ENCODE measurements at places on chromosomes 2 and 18. TPM values are rescaled to one million over a fixed set of nuclear protein-coding genes. Genes with fewer than 3 reads are reported as not detected.
A peak's percentile ranks its signal among the peaks of the same experiment; 100 is the strongest.

The CHRND gene
- not detected for total RNA-seq

The CHRNG gene
- not detected for total RNA-seq

The EFR3B gene
- 5.1 TPM for total RNA-seq

- peak; percentile 89 for DNase-seq
Measured at GRCh38 chr18:74498712-74499627, 2.8 kb downstream of the CNDP2 start.

GRCh38 chr2:165528691-165529090, 59.2 kb downstream of the CSRNP3 start:
- peak; percentile 33 for DNase-seq

- DNase-seq: peak; percentile 48
Measured at GRCh38 chr2:127066942-127067341, 40.0 kb downstream of the BIN1 start.

The SPC25 gene
- total RNA-seq: 5.9 TPM

The TMEM37 gene
- 16.7 TPM for total RNA-seq

DNA sequence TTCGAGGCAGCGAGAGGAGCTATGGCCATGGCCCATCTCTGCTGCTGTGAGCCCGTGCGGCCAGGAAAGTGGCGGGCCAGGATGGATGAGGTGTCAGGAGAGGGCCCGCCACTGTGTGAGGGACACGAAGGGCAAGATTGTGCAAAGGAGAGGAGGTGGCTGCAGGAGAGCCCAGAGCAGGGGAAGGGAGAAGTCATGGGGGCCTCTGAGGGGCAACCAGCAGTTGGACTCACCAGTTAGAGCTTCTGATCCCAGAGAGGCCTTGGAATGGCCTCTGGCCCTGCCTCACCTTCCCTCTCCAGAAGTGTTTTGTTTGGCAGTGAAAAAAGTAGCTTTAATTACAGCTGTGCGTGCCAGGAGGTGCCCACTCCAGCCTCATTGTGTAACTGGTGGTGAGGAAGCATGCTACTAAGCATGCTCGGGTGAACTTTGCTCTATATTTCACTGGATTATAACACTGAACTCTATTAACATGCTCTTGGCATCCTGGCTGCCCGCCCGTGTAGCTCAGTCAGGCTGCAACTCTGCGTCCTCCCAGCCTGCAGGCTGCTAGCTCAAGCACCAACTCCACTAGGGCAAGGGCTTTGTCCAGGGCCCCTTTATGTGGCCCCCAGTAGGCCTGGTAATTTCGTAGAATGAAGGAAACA, 34.2 kb downstream of the IMPA2 start:
- peak; percentile 88 for DNase-seq

DNA sequence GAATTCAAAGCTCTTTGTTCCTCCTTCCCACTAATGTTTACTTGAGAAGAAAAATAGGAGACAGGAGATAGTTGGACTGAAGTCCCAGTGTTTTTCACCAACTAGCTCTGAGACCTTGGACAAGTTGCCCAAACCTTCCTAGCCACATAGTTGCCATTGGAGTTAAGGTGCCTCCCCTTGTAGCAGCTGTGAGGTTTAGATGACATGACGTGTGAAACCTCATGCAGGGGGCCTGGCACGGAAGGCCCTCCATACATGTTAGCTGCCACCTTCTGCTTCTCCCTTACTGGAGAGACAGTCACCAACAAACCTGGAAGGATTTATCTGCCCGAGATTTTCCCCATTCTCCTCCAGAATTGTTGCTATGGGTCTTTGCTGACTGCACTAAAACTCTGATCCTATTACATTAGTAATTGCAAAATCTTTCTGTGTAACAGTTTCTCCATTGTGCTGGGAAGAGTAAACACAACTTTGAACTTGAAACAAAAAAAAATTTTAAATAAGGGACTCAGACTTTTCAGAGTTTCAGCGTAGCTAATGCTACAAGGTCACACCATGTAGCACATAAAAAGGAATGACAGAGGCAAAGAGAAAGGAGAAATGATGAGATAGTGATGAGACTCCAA, 23.8 kb upstream of the CABYR start:
- DNase-seq: no peak

DNA sequence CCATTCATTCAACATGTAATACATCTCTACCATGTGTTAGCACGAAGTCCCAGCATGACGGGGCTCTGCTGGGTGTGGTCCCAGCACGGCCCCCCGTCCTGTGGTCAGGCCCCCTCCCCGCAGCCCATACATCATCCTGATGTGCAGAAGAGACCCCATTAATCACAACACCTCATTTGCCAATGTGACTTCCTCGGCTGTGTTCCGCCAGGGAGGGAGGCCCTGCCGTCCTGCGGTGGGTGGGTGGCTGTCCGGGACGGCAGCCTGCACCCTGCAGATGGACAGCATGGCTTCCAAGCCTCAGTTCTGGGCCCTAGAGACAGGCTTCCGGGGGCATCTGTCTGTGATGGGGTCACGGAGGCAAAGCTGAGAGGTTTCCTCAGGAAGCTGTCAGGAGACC, 254.0 kb downstream of the CYP26B1 start:
- DNase-seq: no peak

GRCh38 chr2:148577845-148578492, 66.6 kb upstream of the EPC2 start:
- no peak for DNase-seq

DNA sequence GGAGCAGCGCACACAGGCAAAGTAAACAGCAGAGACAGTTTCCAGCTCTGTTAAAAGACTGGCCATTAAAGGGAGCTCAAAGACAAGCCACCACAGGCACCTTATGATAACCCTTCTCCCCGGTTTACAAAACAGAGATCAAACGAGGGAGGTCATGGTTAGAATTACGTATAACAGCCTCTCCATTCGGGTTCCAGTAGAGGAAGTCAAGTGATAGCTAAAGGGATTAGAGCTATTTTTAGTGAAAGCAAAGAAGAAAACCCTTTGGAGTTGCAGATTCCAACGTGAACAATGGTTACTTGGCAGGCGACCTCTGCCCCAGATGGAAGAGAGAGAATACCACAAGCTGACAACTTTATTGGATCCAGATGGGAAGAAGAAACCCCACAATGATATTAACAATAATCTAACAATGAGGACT, 31.2 kb upstream of the EDAR start:
- DNase-seq: no peak

DNA sequence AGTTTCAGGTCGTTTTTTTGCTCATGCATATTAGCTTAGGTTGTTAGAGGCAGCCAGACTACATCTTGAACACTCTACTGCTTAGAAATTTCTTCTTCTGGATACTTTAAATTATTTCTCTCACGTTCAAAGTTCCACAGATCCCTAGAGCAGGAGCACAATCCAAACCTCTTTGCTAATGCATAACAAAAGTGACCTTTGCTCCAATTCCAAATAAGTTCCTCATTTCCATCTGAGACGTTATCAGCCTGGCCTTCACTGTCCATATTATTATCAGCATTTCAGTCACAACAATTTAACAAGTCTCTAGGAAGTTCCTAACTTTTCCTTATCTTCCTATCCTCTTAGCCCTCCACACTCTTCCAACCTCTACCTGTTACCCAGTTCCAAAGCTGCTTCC, 50.4 kb upstream of the ERMN start:
- DNase-seq: no peak

DNA sequence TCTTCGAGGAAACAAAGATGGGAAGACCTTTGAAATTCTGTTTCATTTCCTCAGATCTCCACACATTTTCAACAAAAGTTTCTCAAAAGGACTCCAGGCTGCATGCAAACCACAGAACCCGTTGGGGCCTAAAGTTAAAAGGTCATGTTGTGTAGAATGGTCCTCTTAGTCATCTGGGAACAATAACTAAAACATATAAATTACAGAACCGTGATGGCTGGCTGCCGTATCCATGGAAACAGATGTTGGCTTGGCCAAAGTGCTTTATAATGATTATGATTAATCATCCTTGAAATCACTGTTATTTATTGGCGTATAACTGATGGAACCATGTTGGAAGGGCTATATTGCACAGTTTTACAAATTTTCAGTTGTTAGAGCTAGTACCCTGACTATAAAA, 182.8 kb upstream of the CRIM1 start:
- DNase-seq: no peak

GRCh38 chr2:120600786-120601185, 134.9 kb upstream of the GLI2 start:
- no peak for DNase-seq

GRCh38 chr2:40914666-40915065, 462.8 kb upstream of the SLC8A1 start:
- no peak for DNase-seq

- DNase-seq: no peak
Measured at GRCh38 chr2:28068088-28068487, 177.6 kb downstream of the BABAM2 start.

DNA sequence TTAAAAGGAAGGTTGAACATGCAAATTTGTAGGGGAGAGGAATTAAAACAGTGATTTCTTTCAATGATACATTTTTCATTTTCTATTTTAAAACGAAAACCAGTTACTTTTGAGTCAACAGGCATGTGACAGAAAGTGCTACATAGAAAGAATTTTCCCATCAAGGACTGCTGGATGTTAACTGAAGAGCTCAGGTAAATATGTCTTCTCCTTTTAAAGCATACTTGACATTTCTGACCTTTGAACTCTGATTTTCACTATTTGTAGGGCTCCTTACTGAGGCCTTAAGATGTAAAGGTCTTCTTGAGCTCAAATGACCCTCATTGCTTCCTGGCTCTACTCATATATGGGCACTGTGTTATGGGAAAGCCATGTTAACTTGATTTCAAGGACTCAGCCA, 32.4 kb downstream of the FIGN start:
- no peak for DNase-seq

DNA sequence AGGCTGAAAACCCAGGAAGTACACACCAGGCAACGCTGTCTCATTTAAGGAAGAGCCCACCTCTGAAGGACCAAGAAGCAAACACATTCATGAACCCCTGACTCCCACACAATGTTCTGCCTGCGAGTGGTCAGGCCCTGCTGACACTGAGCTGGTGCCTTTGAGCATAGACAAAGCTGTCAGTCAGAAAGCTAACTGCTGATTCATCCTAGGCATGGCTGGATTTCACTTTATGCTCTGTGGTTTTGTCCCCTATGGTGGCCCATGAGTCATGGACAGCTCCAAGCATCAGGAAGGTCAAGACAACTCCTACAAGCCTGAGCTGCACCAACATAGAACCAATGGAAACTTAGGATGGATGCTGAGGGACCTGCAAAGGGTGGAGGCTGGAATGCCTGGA, 78.9 kb downstream of the UXS1 start:
- DNase-seq: no peak

DNA sequence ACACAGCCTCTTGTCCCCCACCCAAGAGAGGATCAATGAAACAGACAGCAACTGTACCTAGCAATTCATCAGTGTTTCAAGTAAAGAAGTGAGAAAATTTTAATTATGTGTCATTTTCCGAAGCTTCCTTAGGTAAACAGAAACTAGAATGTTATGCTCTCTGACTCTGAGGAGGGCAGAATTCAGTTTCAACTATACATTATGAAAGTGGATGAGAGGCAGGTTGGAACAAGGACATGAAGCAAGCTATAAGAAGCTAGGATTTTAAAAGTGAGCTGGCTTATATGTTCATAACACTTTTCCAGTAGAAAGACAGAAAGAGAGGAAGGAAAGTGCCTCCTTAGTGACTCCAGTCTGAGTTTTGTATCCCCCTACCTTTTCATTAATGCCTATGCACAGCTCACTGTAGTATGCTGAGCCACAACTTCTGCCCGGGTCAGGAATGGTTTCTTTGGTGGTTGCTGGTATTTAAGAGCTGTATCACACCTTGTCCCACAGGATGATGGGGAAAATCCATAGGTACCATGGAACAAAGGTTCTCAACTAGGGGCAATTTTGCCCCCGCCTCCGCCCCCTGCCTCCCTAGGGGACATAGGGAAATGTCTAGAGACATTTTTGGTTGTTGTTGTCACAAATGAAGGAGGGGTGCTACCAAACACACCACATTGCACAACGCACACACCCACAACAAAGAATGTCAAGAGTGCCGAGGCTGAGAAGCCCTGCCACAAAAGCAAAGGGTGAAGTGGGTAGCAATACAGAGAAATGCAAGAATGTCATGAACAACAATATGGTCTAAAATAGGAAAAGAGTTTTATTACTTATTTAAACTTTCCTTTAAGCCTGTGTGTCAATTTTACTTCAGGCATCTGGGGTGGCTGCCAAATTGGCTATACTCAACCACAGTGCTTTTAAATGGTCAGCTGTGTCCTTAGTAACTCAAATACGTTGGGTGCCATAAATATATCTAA, 161.0 kb upstream of the ZFP36L2 start:
- no peak for DNase-seq

The NDUFS1 gene
- 30.4 TPM for total RNA-seq

DNA sequence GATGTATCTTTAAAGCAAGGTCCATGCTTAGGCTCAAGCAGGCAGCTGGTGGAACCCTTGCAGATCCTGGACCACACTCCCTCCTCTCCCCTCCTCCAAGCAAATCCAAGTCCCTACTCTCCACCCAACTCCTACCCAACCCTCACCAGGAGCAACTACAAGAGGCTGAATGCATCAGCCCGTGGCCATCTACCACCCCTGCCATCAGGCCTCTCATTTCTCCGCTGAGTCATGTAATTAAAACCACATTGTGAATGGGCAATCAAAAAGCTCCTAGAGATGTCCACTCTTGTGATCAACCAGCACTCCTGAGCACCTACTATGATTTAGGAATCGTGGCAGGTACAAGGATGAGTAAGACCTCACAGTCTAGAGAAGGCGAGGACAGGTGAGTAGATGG, 142.2 kb upstream of the CAPN13 start:
- DNase-seq: no peak

DNA sequence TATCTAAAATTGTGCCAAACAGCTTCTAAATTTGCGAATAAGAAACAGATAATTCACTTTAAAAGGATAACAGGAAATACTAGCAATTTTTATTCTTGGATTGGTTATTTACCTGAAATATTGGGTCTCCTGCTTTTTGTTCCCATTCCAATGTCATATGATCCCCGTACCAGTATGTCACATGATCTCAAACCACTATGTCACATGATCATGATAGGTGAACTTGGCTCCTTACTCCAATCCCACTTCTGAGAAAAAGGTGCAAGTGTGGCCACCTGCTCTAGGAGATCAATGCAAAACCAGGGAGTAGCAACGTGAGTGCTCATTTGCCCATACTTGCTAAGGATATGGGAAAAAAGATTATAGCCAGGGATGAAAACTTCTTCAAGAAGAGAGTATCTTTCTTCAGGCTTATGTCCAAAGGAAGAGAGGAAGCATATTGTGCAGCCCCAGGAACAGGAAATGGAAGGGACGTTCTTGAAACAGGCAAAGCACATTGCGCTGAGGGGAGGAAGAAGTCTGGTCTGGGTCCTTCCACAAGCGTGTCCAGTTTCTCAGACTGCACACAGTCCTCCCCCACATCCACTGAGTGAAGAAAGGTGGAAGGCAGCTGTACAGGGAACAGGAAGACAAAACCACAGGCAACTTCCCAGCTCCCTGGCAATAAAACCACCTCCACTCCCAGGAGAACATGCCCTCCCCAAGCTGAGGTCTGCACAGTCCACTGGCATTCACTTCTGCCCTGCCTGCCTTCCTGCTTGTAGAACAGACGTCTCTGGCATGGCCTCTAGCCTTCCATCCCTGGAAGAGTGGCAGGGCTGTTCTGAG, at the start of gene LYG2:
TSS of gene LYG2 (minus strand) at position 176 of the 828 bp plus-strand sequence. CDS start 1,406 bp downstream, outside the sequence.
- no peak for DNase-seq

The TMEM169 gene
- total RNA-seq: 0.91 TPM

The ARHGAP28 gene
- total RNA-seq: 10.3 TPM

- DNase-seq: no peak
Measured at GRCh38 chr2:72181616-72182015, 34.0 kb upstream of the CYP26B1 start.

- DNase-seq: no peak
Measured at GRCh38 chr2:229640636-229641035, 73.7 kb downstream of the DNER start.
